CD4-positive, alpha-beta T cell treated with Interleukin-17A for 4 hours (primary cell): ENCODE measurements at places on chromosomes 11 and 22.
A peak's percentile ranks its signal among the peaks of the same experiment; 100 is the strongest.

GRCh38 chr22:17842386-17842785, 68.1 kb upstream of the BID start:
- peak; percentile 46 for DNase-seq

DNA sequence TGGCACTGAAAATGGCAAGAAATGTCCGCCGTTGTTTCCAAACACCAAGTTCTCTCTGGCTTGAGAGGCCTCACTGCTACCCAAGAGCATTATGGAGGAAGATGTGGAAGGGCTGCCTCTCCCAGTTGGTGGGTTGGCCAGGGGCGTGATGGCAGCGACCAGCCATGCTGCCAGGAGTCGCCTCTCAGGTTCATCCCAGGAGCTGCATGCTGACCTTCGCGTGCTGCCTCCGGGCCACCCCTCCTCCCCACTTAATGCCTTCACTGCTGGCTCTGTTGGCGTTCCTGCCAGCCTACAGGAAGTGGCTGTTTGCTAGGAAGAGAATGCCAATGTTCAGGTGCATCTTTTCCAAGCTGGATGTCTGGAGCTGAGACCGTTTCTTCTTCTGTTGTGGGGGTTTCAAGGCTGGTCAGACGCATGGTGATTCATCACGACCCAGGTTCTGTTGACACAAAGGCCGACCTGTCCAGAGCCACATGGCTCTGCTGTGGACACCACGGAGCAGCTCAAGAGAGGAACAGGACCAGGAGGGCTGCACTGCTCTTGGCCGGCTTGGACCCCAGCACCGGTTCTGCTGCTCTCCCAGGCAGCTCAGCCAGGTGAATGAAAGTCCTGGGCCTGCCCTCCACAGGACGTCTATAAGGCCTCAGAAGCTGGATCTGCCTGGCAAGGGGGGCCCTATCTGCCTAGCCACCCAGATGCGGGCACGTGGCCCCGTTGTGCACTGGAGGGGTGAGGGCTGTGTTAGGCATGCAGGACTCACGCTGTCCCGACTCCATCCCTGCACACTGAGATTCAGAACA, 25.1 kb downstream of the TBX1 start:
- no peak for DNase-seq

GRCh38 chr22:19173047-19174035, 5.2 kb downstream of the SLC25A1 start:
- no peak for DNase-seq

GRCh38 chr22:42368379-42369249, 63.6 kb downstream of the NFAM1 start:
- DNase-seq: peak; percentile 48

DNA sequence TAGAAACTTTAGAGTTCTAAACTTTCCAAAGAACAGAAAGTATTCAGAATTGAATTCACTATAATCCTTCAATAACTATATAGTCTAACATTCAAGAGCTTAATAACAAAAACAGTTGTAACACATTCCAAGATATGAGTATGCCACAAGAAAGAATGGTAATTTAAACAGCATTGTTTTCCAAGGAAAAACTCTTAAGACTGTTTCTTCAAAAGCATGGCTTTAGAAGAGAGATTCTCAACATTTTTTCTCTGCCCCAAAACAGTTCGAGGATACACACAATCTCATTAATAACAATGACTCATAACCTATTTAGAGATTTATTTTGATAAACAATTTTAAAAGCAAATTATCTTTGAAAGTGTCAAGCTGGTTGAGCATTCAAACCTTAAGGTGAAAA, 16.7 kb upstream of the ARHGAP32 start:
- DNase-seq: no peak
